Activated T-helper 1 cell treated with anti-CD3 and anti-CD28 coated beads, Interleukin-2, amount 50 U/mL, for 16 hours (primary cell): ENCODE measurements at places on chromosomes 1 and 21.

DNA sequence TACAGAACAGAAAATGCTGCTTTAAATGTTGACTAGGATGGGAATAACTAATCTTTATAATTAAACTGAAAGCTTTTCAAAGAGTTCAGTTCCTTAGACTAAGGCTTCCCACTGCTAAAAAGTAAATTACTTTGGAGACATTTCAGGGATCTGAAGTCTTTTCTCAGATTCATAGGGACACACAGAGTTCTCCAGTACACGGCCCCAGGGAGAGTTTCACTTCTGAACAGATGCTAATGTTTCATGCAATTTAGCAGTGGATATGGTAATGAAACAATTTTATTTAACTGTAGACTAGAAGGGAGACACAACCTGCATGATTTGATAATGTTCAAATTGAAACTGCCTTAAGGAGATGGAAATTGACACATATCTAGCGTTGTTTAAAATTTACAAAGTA, 1282.6 kb downstream of the NCAM2 start:
- DNase-seq, result no peak

DNA sequence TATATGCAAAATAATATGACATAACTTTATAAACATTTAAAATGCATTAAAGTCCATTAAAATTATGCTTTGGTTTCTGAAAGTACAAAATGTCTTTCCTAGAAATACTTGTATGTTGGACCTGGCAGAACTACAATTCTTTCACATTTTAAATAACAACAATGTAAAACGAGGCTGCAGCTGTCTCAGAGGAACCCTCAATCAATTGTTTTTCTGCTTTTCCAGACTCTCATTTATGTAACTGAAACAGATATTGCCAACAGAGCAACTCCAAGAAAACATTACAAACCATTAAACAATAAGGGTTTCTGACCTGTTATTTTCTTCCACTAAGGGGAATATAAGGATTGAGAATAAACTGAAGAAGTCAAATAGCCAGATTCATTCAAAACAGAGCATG, 1193.4 kb downstream of the NCAM2 start:
- DNase-seq, result no peak

GRCh38 chr1:73176902-73177301, 894.6 kb upstream of the NEGR1 start:
- DNase-seq, result no peak

- DNase-seq, result no peak
Observed at GRCh38 chr1:1358433-1359271, at the start of gene MXRA8. TSS of gene MXRA8 (minus strand) at chr1:1358555. CDS start at chr1:1358504, 51 bp downstream.

GRCh38 chr1:226938903-226939437, 1.1 kb upstream of the COQ8A start:
- DNase-seq, result no peak

GRCh38 chr1:171251042-171251951, 3.0 kb downstream of the FMO1 start:
- DNase-seq, result no peak

GRCh38 chr1:218430822-218431221, 85.7 kb downstream of the TGFB2 start:
- DNase-seq, result no peak

- no peak for DNase-seq
Observed at GRCh38 chr1:224273641-224274040, 56.3 kb downstream of the NVL start.

GRCh38 chr1:53619367-53620060, 119.5 kb downstream of the GLIS1 start:
- DNase-seq, result no peak

DNA sequence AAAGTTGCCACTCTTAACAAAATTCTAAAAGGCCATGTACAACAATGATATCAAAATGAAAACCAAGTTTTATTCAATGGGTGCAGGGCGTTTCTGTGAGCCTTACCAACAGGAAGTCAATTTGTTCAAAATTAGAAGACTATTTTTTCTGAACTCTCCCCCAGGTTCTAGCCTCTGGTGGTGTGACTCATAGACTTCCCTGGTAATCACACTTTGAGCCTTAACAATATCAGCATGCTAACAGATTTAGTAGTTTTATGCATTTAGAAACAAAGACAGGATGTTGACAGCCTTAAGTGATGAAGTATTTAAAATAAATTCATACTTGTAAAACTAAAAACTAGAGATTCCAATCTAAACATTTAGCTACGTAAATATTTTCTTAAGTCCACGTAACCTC, 88.4 kb downstream of the LRRC8C start:
- no peak for DNase-seq

DNA sequence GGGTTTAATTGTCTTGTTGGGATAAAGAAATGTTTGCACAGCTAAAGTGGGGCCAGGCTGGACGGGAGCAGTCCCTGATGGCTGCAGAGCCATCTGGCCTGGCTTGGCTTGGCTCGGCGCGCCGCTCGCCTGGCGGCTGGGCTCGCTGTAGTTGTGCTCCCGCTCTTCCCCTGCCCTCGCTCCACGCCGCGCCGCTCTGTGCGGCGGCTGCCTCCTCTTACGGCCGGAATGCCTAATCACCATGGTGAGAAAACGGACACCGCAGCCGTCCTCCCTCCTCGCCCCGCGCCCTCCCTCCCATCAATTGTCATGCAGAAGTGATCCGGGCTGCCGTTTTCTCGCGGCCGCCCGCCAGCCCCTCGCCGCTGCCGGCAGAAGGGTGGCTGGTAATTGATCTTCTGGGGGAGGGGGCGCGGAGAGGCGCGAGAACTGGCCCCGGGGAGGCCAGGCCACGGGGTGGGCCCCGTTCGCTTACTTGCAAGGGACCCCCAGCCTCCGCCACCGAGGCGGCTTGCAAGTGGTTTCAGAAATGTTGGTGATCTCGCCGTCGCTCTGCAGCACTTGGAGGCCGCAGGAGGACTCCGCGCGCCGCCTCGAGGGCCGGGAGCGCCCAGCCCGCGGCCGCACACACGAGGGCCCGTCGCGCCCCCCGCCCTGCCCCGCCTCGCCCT, 12.4 kb downstream of the RNF220 start:
- DNase-seq, result no peak

DNA sequence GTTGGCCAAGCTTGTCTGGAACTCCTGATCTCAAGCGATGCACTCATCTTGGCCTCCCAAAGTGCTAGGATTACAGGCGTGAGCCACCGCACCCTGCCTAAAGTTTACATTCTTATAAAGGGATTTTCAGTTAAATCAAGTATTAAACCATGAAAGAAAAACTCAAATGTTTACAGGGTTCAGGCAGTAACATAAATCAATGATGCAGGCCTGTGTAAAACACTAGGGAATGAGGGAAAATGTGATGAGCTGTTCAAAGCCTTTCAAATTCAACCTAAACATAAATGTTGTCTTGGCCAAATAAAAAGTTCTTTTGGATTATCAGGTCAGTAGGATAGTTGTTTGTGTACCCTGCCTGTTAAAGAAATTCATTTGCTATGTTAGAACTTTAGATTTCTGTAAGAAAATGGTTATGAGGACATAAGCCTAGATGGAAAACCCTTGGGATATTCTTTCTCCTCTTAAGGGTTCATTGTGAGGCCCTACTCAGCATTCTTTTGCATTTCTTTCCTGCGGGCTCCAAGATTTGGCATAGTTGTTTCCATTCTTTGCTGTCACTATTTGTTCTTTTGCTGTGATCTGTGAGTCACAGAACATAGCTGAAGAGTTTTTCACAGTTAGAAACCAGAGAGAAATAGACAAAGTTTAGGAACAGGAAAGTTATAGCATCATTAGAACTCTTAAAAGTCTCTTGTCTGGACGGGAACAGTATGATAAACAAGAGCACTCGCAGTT, 8.9 kb upstream of the ZRANB2 start:
- DNase-seq, result no peak

- DNase-seq, result no peak
Observed at GRCh38 chr1:201742476-201742875, 86.5 kb upstream of the IPO9 start.
